ENCODE measurements at places on chromosomes 12 and 14.

- no peak for DNase-seq
Observed at GRCh38 chr14:77309131-77309530, 11.6 kb downstream of the POMT2 start.

- no peak for DNase-seq
Observed at GRCh38 chr12:76259106-76259505, 89.1 kb downstream of the BBS10 start.

GRCh38 chr12:7609495-7609894 is 56.2 kb downstream of the APOBEC1 start:
- no peak for DNase-seq

GRCh38 chr12:3222979-3223378 is 145.8 kb downstream of the TSPAN9 start:
- DNase-seq, result no peak

DNA sequence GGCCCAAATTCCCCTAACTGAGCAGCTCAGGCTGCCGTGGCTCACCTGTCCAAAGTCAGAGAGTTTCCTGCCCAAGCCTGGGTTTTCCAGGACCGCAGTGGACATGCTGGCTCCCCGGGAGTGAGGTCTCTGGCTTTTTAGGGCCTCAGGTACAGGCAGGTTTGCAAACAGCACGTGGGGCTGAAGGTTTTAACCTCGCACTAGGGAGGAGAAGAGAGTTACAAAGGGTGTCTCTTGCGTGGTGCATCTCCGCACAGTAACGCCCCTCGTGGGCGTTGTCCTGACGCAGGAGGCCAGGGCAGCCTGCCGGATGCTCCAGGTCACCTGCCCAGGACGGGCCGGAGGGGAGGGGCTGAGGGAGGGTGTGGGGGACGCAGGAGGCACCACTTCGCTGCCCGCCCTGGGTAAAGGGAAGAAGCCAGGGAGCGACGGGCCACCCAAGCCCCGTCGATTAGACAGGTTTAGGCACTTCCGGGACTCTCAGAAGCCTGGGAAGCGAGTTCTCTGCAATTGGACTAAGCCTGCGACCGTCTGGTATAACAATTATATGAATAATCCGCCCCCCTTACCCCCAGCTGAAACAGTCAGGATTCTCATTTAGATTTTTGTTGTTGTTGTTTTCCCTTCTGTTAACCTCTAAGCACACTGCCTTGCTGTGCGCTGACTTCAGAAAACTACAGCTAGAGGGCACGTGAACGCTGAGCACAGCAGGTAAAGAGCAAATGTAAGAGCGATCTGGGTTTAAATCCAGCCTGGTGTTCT is at the start of gene PAH:
PAH (minus strand) TSS at position 219 of the 762 bp plus-strand sequence; CDS start at position 105, 114 bp downstream.
- DNase-seq, result no peak

GRCh38 chr14:22653012-22653621 is 9.0 kb upstream of the OR6J1 start:
- peak; percentile 13 for DNase-seq

GRCh38 chr14:63277591-63278183 is 41.0 kb downstream of the GPHB5 start:
- no peak for DNase-seq

DNA sequence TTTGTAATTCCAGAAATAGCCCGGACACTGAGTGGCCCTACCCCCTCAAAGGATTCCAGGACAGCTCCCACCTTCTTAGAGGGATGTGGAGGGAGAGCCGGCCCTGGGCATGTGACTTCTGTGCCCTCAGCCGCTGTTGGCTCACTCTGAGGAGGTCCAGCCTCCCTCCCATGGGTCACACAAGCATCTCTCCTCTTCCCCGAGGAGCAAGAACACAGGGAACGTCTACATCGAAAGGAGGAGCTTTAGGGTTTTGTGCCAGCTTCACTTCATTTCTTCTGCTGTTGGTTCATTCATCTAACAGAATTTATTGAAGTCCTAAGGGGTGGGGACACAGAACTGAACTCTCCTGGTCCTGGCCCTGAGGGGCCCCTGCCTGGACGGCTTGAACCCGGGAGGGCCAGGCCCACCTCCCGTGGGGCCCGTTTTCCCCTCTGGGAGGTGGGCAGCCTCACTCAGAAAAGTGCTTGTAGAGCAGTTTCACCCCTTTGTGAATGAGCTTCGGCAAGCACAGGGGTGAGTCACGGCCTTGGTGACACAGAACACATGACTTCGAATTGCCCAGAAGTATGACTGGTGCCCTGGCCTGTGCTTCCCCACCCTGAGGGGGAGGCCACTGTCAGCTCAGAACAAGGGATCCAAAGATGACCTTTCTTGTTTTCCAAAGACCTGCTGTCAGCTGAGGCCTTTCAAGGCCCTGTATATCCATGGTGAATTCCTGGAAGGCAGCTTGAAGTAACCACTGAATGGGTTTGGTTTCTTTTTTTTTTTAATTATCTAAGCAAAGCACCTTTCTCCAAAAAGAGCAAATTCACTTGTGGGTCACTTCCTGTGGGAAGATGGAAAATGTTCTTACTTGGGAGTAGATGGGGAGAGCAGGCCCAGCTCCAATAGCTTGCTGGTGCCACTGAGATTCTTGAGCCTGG is 39.2 kb downstream of the NFKBIA start:
- peak; percentile 66 for DNase-seq

DNA sequence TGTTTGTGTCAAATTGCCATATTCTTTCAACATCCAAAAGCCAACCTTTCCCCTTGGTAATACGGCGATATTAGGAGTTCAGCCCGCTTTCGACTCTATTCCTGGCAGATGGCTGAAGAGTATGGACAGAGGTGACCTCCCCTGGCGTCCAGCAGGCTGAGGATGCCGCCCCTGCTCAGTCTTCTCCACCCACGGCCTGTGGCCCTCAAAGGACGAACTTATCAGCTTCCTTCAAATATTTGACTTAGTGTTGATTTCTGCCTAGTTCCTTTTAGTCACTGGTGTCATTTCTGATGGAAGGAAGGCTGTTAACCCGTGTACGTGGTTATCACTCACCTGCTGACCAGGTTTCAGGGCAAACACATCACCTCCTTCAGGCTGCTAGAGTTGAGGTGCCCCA is 65.0 kb downstream of the TESC start:
- no peak for DNase-seq

DNA sequence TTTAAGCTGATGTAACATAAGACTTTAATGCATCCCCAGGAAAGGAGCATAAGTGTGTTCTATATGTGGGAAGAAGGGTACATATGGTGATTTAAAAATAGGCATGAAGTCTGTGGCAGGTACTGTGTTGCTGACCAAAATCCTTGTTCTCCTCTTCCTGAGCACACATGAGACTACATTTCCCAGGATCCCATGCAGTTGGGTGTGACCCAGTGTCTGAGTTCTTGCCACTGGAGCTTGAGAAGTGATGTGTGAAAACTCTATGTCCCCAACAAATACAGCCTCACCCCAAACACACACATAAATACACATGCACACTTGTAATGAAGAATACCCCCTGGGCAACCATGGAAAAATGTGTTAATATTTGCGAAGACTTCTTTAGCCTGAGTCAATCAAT is 8.5 kb upstream of the SMIM10L1 start:
- no peak for DNase-seq

GRCh38 chr14:53951243-53951626 is 5.4 kb downstream of the BMP4 start:
- no peak for DNase-seq

DNA sequence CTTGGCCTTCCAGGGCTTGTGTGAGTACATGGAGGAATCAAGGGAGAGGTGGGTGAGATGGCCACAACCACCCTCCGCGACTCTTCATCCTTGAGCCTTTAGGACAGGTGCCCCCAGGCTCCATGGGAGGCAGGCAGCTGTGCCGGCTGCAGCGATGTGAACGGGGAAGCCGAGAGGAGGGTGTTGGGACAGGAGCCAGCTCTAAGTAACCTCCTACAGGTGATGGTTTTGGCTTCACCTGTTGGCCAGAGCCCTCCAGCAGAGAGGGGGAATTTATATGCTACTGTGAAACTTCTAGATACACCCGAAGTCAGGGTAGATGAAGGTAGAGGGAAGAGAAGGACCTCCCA is 132.2 kb upstream of the HIF1A start:
- no peak for DNase-seq

DNA sequence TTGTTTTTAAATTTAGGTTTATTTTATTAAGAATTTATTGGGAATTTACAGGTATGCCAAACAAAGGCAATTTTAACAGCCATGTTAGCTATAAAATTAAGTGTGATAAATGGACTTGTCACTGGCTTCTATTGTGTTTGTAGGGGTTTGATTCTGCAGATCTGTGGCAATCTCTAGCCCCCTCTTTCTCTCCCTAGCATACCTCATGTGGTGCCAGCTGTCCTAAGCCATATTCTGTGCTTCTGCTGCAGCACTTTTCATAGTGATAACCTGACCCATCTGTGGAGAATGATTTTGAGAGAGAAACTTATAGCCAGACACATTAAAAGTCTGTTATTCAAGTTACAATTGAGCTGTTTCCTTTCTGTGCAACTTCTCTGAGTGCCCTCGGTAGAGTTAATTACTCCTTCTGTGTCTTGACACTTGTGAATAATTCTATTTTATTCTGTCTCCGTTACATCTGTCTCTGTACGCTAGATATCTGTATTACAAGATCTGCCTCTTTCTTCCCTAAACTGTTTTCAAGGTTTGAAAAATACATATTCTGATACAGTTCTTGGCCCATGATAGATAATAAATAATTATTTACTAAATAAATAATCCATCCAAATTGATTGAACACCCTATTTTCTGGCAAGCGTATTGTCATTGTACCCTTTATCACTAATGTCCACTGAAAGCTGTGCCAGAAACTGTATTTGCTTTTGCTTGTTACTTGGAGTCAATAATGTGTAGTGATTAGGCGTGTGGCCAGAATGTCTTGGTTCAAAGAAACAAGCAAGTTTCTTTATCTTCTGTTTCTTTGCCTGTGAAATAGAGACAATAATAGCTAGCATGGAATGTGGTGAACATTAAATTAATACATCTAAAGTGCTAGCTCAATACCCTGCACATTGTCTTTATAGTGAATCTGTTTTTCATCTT is 40.0 kb downstream of the FRS2 start:
- no peak for DNase-seq

DNA sequence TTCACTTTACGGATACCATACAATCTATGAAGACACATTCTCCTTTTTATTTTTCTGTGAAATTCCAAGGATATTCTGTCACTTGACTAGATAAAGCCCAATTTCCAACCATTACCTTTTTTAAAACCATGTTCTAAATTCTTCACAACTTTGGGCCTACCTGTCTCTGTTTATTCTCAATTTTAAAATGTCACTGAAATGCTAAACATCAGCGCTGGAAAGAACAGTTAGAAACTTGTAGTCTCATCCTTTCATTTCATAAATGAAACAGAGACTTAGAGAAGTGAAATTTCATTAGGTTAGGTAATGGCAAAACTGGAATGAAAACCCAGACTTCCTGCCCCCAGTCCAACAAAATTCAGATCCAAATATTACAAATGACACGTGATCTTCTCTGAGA is 396.2 kb downstream of the CCDC91 start:
- DNase-seq, result no peak

DNA sequence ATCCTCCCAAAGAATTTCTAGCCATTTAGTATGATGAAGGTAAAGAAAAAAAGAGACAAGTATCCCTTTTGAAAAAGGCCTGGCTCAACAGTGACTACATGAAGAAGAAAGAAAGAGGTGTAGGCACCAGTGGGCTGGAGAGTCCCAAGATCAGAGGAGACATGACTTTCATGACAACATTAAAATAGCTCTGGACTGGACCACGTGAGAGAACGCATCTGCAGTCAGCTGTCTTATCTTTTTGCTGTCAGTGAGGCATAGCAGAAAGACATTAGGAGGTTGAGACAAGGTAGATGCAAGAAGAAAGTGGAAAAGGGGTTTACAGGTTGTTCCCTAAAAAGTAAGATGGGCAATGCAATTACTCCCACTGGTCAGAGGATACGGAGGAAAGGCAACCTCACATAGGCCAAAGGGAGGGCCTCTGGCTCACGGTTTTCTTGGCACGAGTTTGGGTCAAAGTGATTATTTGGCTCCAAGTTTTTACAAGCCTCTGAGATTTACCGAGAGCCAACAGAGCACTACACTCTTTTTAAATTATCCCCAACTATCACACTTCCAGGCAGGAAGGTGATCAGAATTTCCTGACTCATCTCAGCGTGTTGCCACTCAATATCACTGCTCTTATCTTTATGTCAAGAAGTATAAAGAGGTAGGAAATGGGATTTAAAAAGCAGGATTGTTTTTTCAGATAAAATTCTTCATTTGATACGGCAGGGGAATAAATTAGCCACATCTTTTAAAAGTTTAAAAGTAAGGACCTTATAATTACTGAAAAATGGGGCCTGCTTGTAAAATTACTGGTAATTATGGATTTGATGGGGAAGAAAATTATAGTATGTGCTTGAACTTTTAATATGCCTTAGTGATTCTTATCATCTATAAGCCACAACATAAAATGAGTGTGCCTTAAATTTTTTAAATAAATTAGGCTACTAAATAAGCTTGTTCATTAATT is 29.2 kb downstream of the TMTC1 start:
- no peak for DNase-seq

DNA sequence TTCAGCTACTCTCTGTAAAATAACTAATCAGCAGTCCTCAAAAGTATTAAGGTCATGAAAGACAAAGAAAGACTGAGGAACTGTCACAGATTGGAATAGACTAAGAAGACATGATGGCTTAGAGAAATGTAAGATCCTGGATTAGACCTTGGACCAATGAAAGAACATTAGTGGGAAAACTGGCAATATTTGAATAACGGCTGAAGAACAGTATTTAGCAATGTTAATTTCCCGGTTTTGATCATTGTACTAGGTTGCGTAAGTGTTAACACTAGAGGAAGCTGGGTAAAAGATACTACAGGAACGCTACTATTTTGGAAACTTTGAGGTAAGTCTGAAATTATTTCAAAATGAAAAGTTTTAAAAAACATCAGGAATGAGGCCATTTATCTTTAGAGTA is 98.8 kb upstream of the RESF1 start:
- no peak for DNase-seq

DNA sequence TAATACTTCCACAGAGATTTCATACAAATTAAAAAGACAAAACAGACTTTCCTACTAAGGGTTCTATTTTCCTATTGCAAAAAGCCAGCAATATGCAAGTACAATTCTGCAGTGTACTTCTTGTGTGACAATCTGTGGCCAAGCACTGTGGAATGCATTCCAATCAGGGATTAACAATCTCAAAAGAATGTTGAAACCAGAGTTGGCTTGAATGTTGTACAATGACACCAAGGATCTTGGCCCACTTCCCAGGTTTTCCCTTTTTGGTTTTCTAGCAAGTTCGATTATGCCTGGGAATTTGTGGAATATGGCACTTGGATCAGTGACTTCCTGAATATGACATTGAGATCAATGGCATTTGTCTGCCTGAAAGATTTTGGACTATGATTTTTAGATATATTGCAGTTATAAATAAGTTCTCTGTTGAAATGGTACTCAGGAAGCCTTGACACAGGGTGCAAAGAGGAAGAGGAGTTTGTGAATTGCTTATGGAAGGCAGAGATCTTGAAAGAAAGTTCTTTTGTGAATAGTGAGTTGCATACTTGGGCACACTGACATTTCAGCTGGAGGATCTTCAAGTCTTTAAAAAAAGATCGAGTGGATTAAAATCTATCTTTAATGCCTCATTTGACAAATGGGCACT is 81.4 kb upstream of the FERMT2 start:
- no peak for DNase-seq

GRCh38 chr14:34297786-34298520 is 164.1 kb downstream of the SPTSSA start:
- no peak for DNase-seq

All from activated T-helper 9 cell treated with anti-CD3 and anti-CD28 coated beads, Interleukin-2, amount 50 U/mL, for 16 hours (primary cell).